T-helper 1 cell (primary cell): ENCODE measurements at places on chromosomes 16 and 17.

DNA sequence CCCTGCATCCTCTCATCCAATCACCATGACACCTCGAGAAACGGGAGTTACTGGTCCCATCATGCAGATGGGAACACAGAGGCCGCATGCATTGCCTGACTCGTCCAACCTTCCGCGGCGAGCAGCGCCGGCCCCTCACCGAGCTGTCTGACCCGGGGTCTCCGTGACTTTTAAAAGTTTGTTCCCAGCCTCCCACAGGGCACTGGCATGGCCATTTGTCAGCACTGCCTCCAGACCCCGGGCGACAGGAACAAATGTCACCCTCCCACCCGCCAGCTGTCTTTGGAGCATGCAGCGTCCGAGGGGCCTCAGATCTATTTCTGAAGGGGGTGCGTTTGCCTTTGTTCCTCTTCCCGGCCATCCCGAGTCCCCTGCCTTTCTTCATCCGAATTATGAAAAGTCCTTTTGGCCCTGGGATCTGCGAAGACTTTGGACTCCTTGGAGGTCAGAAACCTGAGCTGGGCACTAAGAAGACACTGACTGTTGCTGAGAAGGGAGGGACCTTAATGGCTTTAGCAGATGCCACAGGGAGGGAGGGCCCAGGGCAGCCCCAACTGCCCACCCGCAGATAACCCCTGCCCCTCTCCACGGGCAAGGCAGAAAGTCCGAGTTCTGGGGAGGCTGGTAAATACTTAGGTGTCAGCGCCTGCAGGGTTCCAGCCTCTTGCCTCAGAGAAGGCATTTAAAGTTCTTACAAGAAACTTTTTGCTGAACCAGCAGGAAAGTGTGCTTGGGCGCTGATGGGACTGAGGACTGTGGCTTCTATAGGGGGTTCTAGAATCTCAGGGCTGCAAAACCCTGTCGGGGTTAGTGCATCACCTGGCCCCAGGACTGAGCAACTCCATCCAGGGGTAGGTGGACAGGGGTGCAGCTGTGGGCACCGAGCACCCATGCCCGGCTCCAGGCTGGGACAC is 348.1 kb downstream of the FOXL1 start:
- DNase-seq: no peak

DNA sequence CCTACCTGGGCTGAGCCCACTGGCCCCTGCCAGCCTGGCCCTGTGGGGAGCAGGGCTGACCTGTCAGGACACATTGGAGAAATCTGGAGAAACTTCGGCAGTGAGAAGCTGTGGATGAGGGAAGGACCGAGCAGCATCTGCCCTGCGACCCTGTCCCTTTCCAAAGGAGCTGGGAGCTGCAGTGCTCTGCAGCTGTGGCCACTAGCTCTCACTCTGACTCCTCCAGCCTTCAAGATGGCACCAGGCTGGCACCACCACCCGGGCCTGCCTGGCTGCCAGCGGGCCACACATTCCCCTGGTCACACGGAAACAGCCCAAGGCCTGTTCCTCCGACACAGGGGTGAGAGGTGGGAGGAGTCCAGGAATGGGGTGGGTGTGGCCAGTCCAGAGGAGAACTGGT is 30.1 kb downstream of the CD300LG start:
- no peak for DNase-seq

GRCh38 chr16:67242138-67242730 is 5.0 kb downstream of the FHOD1 start:
- DNase-seq: no peak

DNA sequence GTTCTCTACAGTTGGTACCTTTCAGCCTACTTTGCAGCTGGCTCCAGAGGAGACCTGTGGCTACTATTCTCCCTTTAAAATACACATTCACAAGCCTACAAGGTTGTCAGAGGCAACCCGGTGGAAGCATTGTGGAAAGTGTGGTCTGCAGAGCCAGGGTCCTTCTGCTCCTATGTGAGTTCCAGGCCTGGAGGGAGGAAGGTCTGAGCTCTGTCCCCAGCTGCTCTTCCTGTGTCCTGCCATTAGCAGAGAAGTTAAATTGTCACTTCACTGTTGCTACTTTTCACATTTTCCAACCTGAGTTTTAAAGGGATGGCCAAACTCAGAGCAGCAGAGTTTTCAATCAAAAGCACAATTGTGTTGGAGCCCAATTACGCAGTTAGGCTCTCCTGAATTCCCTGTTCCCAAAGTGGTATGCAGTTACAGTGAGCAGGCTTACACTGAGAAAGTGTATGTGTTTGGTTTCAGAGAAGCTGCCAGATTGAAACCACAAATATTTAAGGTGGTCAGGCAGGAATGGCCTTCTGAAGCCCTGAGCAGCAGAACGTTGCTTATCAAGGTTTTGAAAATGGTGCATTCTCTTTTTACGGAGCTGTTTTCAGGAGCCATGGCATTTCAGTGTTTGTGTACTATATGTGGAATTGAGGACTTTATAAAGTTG is 25.0 kb downstream of the MAP3K3 start:
- no peak for DNase-seq

DNA sequence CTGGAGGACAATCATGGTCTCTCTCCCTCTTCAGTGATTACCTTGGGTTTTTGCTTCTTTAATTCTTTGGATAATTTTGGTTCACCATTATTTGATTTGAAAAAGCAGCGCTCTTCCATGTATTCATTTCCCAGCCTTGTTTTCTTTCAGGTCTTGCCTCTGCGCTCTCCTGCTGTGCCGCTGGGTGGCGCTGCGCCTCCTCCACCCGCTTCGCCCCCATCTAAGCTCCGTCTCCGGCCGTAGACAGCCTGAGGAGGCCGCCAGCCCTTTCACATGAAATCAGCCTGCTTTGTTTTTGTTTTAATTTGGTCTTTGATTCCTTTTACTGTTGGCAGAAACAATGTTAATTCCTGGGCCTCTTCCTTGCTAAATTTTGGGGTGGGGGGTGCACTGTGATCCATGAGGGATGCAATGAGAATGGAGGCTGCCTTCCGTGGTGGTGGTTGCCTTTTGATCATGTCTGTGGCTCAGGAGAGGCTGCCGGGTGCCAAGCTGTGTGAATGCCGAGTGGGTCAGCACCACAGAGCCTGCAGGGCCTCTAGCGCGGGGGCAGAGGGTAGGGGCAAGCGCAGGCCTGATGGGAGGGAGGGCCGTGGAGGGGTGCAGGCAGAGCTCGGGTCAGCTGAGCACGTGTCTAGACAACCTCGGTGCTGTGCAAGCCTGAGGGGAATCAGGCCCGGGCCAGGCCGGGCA is 64.1 kb downstream of the PLD6 start:
- DNase-seq: no peak

DNA sequence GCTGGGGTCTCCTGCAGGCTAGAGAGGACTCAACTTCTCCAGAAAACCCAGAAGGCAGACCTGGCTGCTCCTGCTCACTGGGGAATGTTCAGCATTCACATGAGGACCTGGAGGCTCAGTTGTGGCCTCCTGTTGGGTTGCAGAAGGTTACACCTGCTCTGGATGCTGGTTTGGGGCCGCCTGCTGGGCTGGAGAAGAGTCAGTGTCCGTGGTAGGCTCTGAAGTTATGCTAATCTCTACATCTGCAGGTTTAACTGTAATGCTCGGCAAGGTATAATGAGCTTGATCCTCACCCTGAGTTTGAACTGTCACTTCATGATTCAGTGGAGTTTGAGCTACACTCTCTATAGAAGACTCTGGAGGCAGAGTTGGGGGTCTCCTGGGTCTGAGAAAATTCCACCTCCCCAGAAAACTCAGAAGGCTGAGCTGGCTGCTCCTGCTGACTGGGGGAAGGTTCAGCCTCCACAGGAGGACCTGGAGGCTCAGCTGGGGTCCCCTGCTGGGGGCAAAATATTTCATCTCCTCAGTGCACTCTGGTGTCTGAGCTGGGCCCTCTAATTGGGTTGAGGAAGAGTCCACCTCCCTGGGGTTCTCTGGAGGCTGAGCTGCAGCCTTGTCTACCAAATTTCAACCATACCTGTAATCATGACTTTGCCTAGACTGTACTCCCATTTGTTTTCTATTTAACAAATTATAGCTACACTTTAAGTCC is 23.5 kb downstream of the RDM1 start:
- DNase-seq: no peak

DNA sequence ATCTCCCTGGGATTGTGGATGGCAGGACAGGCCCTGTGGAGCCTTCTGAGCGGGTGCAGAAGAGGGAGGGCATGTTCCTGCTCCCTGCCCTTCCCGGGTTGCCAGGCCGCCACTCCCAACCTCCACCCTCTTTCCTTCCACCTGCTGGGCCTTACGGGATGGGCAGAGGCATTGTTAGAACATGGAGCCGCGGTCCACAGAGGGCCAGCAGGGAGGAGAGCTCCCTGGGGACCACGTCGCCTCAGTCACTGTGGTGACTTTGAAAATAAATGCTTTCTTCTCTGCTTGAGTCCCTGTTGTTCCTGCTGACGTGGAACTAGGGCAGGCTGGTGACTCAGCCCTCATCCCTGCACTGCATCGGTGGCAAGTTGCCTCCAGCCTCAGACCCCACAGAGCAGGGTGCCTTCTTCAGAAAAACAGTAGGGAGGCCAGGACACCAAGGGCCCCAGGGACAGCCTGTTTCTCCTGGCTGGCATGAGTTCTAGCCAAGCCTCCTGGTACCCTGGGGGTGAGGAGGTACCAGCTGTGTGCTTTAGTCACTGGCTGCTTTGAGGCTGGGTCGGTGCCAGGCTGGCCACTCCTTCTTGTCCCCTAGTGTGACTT is 224.9 kb downstream of the SEC14L1 start:
- no peak for DNase-seq

DNA sequence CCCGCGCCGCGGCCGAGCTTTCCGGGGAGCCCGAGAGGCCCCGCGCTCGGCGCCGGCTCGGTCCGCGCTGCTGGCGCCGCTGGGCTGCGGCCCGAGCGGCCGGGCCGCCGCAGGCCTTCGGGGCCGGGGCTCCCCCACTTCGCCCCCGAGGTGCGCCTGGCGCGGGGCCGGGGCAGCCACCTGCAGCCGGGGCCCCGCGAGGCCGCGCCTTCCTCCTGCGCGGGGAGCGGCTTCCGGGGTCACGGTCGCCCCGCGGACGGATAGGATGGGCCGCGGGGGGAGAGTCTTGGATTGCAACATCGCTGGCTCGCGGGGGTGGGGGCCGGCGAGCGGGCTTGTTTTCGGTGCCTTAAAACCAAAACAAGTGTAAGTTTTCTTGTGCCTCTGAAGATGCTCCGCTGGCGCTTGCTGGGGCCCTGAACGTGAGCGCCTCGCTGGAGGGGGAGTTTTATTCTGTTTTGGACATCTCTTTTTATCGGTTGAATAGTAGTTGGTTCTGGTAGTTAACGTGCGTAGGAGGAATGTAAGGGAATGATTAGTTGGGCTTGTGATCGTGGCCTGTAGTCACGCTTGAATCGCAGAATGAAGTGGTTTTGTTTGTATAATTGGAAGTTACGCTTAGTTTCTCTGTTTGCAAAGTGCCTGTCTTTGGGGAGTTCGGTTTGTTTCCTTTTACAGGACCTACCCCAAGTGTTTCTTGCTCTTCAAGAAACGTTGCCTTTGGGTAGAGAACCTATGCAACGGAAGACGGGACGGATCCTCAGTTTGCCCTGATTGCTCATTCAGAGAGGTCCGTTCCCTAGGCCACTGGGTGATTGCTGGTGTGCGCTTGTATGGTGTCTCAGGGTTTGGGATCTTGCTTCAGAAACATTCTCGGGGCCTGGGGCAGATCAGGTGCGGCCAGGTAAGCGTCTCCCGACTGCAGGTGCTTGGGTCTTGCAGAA is 724 bp downstream of the UBE2I start:
- peak; percentile 54 for DNase-seq

DNA sequence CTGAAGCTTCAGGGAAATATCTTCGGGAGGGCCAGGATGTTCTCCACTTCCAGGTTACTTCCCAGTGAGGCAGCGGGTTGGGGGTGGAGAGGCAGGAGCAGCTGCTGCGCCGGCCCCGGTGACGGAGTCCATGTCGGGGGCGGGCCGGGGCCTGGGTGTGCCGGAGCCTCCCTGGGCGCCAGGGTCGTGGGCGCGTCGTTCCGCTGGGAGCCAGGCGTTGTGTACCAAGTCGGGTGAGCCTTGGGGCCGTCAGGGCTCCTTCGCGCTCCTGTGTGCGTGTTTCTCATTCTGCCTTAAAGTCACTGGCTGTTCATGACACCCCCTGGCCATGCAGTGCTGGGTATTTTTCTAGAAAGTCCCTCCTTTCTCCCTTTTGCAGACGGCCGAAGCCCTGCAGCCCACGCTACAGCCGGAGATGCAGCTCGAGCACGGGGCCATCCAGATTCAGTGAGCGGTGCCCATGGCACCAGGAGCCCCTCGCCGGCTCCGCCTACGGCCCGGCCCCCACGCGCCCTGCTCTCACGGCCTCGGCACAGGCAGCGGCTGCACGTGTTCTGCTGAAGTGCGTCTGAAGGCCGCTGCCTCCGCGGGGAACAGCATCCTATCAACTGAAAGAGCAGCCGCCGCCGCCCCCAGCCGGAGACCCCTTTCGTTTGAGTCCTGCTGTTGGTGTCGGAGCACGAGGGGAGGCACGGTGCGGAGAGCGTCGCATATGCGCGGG is 125.1 kb downstream of the BANP start:
- DNase-seq: no peak
